ENCODE measurements at places on chromosomes 12 and 14. TPM values are rescaled to one million over a fixed set of nuclear protein-coding genes. Genes with fewer than 3 reads are reported as not detected.

The SLCO1B1 gene
- total RNA-seq = not detected

The MYF5 gene
- not detected for total RNA-seq

The AKAP5 gene
- 1.8 TPM for total RNA-seq

The AVPR1A gene
- total RNA-seq = not detected

The ZC2HC1C gene
- 1.3 TPM for total RNA-seq

The FZD10 gene
- not detected for total RNA-seq

The GARIN6 gene
- total RNA-seq = not detected

The PLXNC1 gene
- 38.7 TPM for total RNA-seq

The MUCL1 gene
- total RNA-seq = not detected

The COCH gene
- total RNA-seq = 0.51 TPM
